Stimulated activated CD4-positive, alpha-beta T cell treated with anti-CD3 and anti-CD28 coated beads, Interleukin-2, amount 100 ng/mL, for 24 hours (primary cell): ENCODE measurements at places on chromosomes 12 and 14.

- no peak for DNase-seq
Observed at GRCh38 chr14:74592476-74593201, 19.4 kb downstream of the LTBP2 start.

DNA sequence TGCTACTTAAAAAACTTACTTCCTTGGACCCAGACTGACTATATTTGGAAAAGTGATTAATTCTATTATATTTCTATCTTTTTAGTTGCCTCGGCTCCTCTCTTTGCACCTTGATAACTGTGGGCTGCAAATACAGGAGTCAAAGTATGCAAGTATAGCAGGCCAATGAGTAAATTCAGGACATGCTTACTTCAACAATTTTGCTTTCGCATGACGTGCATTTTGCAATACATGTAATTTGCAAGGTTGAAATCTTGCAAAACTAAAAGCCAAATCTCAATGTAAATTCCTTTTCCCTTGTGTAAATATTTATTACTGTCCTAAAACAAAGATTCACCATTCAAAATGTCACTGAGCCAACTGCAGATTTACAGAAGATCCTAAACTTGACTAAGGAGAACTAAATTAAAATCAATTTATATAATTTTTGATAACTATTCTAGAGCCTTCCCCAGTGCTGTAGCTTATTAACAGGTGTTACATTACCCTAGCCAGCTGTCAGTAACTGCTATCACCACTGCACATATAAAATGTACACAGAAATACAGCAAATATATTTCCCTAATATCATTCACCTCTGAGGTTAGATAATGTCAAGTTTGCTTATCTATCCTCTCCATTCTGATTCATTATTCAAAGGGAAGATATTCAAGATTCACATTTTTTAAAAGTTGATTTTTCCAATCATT lies 1069.5 kb downstream of the TRHDE start:
- no peak for DNase-seq

DNA sequence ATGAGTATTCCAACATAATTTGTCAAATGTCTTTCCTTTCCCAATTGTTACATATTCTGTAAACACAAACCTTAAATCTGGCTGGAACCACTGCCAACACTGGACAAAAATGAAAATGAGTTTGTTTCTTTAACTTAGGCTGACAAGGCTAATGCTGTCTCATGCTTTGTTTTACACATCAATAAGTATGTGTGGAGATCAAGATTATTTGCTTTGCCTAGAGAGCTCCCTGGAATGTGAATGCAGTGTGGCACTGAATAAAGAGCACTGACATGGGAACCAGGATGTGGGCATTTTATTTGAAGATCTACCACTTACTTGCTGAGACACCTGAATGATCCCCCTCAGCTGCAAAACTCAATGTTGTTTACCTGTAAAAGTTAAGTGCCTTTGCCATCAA lies 61.7 kb downstream of the RALGAPA1 start:
- DNase-seq = no peak

DNA sequence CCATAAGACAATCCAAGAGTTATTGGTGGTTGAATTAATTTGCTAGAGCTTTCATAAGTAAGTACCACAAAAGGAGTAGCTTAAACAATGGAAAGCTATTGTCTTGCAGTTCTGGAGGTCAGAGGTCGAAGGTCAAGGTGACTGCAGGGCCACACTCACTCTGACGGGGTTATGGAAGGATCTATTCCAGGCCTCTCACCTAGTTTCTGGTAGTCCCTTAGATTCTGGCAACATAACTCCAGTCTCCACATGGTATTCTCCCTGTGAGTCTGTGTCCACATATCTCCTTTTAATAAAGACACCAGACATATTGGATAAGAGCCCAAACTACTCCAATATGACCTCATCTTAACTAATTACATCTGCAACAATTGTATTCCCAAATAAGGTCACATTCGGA lies 273.4 kb downstream of the FOXN3 start:
- no peak for DNase-seq

- no peak for DNase-seq
Observed at GRCh38 chr14:73780896-73781295, 66.7 kb upstream of the PNMA1 start.

- DNase-seq = no peak
Observed at GRCh38 chr14:62144863-62145262, 382.6 kb downstream of the SNAPC1 start.
